CMK (cell line): ENCODE measurements at places on chromosomes 12 and 14.
A peak's percentile ranks its signal among the peaks of the same experiment; 100 is the strongest.

- no peak for DNase-seq
Measured at GRCh38 chr14:85878874-85879273, 348.9 kb downstream of the FLRT2 start.

GRCh38 chr12:95390192-95390591, 83.8 kb upstream of the METAP2 start:
- no peak for DNase-seq

GRCh38 chr12:2345902-2346301, 293.1 kb downstream of the CACNA1C start:
- DNase-seq: no peak

- DNase-seq: no peak
Measured at GRCh38 chr12:8734873-8735381, 37.1 kb downstream of the RIMKLB start.

GRCh38 chr14:55950135-55950534, 168.1 kb upstream of the PELI2 start:
- DNase-seq: no peak

DNA sequence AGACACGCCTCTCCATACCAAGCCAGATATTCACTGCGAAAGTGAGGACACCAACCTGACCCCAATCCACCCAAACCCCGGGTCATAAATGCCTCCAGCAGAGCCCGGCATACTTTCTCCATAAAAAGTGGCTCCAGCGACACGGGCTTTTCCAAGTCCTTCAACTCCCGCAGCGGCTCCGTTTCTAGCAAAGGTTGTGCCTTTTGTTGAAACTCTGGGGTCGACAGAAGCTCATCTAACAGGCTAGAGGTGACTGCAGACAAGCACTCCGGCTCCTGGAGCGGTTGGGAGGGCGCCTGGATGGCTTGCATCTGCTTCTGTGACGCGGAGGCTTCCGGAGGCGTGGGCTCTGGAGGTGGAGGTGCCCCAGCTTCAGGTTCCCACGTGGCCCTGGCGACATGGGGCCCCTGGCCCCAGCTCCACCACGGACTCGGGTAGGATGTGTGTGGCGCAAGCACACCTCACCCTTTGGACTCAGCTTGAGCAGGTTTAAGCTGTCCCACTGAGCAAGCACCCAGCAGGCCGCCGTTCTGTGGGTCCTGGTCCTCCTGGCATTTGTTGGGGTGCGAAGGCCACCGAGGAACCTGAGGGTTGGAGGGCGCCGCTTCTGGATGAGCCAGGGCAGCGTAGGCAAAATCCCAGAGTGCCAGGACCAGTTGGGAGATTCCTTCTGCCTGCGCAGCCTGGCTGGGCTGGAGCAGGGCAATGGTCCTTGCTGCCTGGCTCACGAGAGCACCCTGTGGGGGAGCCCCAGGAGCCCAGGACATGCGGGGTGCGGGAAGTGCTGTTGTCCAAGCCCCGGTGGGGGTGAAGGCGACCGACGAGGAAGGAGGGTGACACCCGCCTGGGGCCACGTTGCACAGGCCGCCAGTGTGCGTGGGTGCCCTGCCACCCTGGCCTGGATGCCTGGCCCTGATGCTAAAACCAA, 186.3 kb downstream of the ALG10 start:
- no peak for DNase-seq

GRCh38 chr12:109752117-109753053, 38.8 kb downstream of the FAM222A start:
- peak; percentile 26 for DNase-seq

- no peak for DNase-seq
Measured at GRCh38 chr12:105444653-105445102, 114.2 kb downstream of the C12orf75 start.

- peak; percentile 5 for DNase-seq
Measured at GRCh38 chr12:94603434-94604365, 46.7 kb downstream of the TMCC3 start.

DNA sequence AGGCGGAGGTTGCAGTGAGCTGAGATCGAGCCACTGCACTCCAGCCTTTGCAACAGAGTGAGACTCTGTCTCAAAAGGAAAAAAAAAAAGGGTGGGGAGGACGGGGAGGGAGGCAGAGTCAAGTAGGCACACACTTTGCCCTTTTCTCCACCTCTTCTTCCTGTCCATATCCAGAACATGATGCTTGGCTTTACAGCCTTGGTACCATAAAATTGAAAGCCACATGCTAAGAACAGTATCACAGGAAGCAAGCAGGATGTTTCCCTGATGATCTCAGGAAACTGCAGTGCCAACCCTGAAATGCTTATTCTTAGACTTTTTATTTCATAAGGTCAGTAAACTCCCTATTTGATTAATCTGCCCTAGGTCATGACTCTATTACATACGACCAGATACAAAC, 32.5 kb upstream of the YAF2 start:
- DNase-seq: no peak

DNA sequence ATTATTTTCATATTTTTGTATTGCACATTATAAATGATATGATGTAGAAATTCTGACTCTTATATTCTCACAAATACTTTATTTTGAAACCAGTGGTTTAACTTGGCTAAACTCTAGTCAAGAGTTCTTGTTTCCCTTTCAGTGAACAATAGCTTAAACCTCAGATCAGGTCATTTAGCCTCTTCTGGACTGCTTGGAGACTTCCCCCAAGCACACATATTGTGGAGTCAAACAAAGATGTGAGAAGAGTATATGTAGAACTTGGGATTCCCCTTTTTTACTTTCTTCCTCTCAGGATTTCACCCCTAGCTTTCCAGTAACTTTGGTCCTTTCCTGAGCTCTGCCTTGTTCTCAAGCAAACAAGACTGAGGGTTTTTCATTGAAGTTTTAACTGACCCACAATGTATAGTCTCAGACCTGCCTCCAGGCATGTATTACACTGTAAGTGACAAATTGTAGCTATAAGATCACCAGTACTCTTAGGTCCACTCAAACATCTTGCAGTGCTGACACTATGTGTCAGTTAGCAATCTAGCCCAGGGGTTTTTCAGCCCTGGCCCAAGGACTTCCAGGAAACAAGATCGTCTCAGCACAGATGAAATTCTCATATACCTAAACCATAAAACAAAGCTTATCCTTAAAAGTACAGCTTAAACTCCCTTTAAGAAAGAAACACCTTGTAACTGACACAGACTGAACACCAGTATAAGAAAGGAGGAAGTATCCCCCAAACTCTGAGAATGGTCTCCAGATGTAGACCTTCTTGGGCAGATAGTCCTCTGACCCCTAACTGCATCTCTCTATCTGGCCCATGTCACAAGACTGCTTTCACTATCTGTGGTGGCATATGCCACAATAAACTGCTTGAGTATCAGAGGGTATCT, 98.6 kb downstream of the SLC6A15 start:
- peak; percentile 42 for DNase-seq

GRCh38 chr12:65308601-65309071, 30.2 kb downstream of the MSRB3 start:
- no peak for DNase-seq

DNA sequence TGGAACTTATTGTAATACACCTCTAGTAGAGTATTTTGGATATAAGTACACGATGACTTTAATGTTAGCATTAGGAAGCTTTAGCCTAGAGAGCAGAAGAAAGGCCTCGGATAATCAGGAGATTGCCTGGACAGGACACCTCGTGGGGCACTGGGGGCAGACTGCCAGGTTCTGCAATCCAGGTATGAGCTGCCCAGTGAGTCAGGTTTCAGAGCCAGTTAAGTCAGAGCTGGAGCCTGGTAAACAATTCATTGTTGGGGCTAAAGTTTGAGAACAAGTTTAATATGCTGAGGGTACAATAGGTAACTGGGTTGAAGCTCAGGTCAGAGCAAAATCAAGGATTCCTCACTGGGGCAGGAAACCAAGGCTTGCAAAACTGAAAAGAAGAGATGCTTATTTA, 107.4 kb downstream of the RERGL start:
- no peak for DNase-seq

GRCh38 chr12:53696655-53697331, 20.9 kb upstream of the ATP5MC2 start:
- no peak for DNase-seq

- no peak for DNase-seq
Measured at GRCh38 chr14:64954491-64955240, 12.1 kb upstream of the GPX2 start.

DNA sequence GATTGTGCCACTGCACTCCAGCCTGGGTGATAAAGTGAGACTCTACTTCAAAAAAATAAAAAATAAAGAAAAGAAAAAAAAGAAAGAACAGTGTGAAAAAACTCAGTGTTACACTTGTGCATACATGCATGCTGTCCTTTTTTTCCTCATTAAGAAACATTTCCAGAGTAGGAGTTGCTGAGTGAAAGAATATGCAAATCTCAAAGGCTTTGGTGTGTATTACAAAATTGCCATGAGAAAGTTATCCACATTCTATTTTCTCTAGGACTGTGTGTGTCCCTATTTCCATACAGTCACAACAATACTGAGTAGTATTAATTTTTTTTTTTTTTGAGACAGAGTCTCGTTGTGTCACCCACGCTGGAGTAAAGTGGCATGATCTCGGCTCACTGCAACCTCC, 830 bp upstream of the A2ML1 start:
- no peak for DNase-seq
